ENCODE measurements at places on chromosomes 3 and 15. TPM values are rescaled to one million over a fixed set of nuclear protein-coding genes. Genes with fewer than 3 reads are reported as not detected.

PCNP gene
- 122 TPM for total RNA-seq

ADAMTS17 gene
- total RNA-seq: not detected

KLHL40 gene
- not detected for total RNA-seq

CADPS gene
- total RNA-seq: not detected

GOLGA6L10 gene
- 0.38 TPM for total RNA-seq

DNAH12 gene
- total RNA-seq: 0.02 TPM

SEMA3F gene
- 11.0 TPM for total RNA-seq

PRKAR2A gene
- total RNA-seq: 12.1 TPM

ZIC1 gene
- total RNA-seq: 0.07 TPM

SEMA3G gene
- total RNA-seq: 0.07 TPM

HAPLN3 gene
- 27.9 TPM for total RNA-seq

KBTBD13 gene
- total RNA-seq: not detected

UPK1B gene
- total RNA-seq: 12.4 TPM
